ENCODE measurements at places on chromosomes 1 and 21.

DNA sequence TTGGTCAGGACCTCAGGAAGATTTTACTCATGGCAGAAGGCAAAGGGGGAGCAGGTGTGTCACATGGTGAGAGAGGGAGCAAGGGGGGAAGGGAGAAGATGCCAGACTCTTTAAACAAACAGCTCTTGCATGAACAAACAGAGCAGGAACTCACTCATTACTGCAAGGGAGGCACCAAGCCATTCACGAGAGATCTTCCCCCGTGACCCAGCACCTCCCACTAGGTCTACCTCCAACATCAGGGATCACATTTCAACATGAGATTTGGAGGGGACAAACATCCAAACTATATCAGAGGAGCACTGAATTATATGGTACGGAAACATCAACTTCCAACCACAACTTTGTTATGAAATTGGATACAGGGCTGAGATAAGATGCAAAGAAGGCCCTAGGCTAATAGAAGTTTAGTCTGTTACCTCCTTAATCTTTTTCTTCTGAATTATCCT is 164.9 kb downstream of the ST6GALNAC3 start:
- no peaks in the 10 kb centered on the region for H3K36me3 ChIP-seq
- DNase-seq: peak; percentile 61
- peaks cover 4% of the 10 kb centered on the region for H3K4me1 ChIP-seq
- peaks cover 27% of the 10 kb centered on the region for H3K27me3 ChIP-seq
- no peak overlapping the region for H3K4me3 ChIP-seq
- H3K27ac ChIP-seq: no peak overlapping the region

DNA sequence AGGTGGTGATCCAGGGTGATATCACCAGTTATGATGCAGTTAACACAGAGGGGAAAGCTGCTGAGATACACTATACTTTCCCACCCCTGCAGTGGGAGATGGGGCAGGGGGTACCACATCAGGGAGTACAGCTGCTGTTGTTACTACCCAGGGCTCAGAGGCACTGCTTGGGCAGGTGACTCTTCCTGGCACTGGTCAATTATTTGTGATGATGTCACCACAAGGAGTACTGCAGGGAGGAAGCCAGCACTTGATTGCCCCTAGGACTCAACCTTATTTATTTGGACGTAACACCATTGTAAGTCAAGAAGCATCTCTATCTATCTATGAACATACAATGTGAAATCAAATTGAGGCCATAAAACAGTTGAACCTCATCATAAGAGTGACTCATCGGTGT is 10.1 kb downstream of the IFNAR1 start:
- peaks cover 18% of the 10 kb centered on the region for H3K36me3 ChIP-seq
- no peak overlapping the region for H3K27ac ChIP-seq
- no peak overlapping the region for H3K4me3 ChIP-seq
- no peaks in the 10 kb centered on the region for H3K4me1 ChIP-seq

GRCh38 chr1:204409836-204410687 is 1.6 kb downstream of the PPP1R15B start:
- H3K36me3 ChIP-seq: peaks cover 38% of the 10 kb centered on the region
- peak overlapping the region; percentile 96 for H3K4me3 ChIP-seq

GRCh38 chr21:33236766-33237165 is 7.0 kb downstream of the IFNAR2 start:
- H3K27me3 ChIP-seq: no peaks in the 10 kb centered on the region
- DNase-seq: no peak
- peaks cover 10% of the 10 kb centered on the region for H3K36me3 ChIP-seq
- no peak overlapping the region for H3K4me3 ChIP-seq
- H3K27ac ChIP-seq: no peak overlapping the region
- peaks cover 4% of the 10 kb centered on the region for H3K4me1 ChIP-seq

DNA sequence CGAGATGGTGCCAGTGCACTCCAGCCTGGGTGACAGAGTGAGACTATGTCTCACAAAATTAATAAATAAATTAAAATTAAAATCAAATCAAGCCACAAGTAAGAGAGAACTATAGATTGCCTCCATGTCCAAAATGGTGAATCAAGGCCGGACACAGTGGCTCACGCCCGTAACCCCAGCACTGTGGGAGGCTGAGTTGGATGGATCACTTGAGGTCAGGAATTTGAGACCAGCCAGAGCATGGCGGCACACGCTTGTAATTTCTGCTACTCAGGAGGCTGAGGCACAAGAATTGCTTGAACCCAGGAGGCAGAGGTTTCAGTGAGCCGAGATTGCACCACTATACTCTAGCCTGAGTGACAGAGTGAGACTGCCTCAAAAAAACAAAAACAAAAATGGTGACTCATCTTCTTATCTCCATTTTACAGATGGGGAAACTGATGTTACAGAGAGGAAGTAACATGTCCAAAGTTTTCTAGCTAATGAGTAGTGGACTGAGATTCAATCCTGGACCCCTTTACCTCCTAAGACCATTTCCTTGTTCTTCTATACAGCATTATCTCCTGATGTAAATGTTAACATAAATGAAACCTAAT is 99.0 kb upstream of the HNRNPU start:
- H3K4me1 ChIP-seq: no peaks in the 10 kb centered on the region
- no peak for DNase-seq
- H3K27ac ChIP-seq: no peak overlapping the region
- H3K4me3 ChIP-seq: no peak overlapping the region
- H3K27me3 ChIP-seq: no peaks in the 10 kb centered on the region
- no peaks in the 10 kb centered on the region for H3K36me3 ChIP-seq

GRCh38 chr1:241406421-241406820 is 49.4 kb upstream of the RGS7 start:
- no peaks in the 10 kb centered on the region for H3K27me3 ChIP-seq
- H3K36me3 ChIP-seq: no peaks in the 10 kb centered on the region
- H3K27ac ChIP-seq: no peak overlapping the region
- H3K4me3 ChIP-seq: no peak overlapping the region
- DNase-seq: no peak

GRCh38 chr1:201275253-201275666 is 8.0 kb upstream of the PKP1 start:
- no peaks in the 10 kb centered on the region for H3K36me3 ChIP-seq
- H3K27ac ChIP-seq: no peak overlapping the region
- no peaks in the 10 kb centered on the region for H3K27me3 ChIP-seq

GRCh38 chr1:43318831-43319230 is 18.0 kb downstream of the TIE1 start:
- H3K4me1 ChIP-seq: no peaks in the 10 kb centered on the region
- DNase-seq: peak; percentile 24
- no peaks in the 10 kb centered on the region for H3K36me3 ChIP-seq
- H3K4me3 ChIP-seq: no peak overlapping the region

GRCh38 chr1:85243372-85243771 is 16.1 kb downstream of the C1orf52 start:
- H3K36me3 ChIP-seq: no peaks in the 10 kb centered on the region
- DNase-seq: no peak
- H3K4me1 ChIP-seq: peaks cover 13% of the 10 kb centered on the region
- no peak overlapping the region for H3K27ac ChIP-seq
- no peaks in the 10 kb centered on the region for H3K27me3 ChIP-seq

GRCh38 chr1:6463120-6463412 is 2.9 kb downstream of the TNFRSF25 start:
- H3K4me3 ChIP-seq: no peak overlapping the region
- no peak overlapping the region for H3K27ac ChIP-seq
- no peaks in the 10 kb centered on the region for H3K4me1 ChIP-seq
- no peaks in the 10 kb centered on the region for H3K27me3 ChIP-seq

- no peaks in the 10 kb centered on the region for H3K27me3 ChIP-seq
- no peak overlapping the region for H3K4me3 ChIP-seq
- no peak overlapping the region for H3K27ac ChIP-seq
Measured at GRCh38 chr1:179023946-179024650, 1.6 kb upstream of the FAM20B start.

DNA sequence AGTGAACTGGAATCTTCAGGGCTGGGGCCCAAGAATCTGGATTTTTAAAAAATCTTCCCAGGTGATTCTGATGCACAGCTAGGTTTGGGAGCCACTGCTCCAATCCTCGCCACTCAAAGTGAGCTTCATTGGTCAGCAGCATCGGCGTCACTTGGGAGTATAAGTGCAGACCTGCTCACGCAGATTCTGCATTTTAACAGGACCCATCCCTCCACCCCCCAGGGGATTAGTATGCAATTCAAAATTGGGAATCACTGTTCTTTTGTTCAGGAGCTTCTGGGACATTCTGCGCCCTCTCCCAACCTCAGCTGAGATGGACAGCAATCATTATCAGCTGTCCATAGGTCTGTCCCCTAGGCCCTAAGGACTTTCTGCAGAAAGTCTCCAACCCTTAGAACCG is 53.5 kb downstream of the LGR6 start:
- peaks cover 3% of the 10 kb centered on the region for H3K4me1 ChIP-seq
- no peaks in the 10 kb centered on the region for H3K36me3 ChIP-seq
- peak; percentile 34 for DNase-seq
- H3K27me3 ChIP-seq: no peaks in the 10 kb centered on the region

DNA sequence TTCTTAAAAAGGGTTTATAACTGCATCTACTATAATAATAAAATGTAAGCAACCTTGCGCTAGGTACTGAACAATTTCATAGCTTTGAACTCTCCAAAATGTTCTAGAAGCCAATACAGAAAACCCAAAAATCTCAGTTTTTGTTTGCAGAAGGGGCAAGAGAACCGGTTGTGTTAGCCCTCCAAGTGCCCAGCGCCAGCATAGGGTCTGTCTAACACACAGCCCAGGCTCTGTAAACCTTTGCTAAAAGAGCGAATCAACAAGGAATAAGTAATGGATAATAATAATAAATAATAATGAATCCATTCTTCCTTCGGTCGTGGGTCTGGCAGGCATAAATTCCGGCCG is 333 bp upstream of the CHAF1B start:
- peak overlapping the region; percentile 88 for H3K4me3 ChIP-seq
- H3K36me3 ChIP-seq: peaks cover 8% of the 10 kb centered on the region
- no peak overlapping the region for H3K27ac ChIP-seq
- H3K27me3 ChIP-seq: no peaks in the 10 kb centered on the region

DNA sequence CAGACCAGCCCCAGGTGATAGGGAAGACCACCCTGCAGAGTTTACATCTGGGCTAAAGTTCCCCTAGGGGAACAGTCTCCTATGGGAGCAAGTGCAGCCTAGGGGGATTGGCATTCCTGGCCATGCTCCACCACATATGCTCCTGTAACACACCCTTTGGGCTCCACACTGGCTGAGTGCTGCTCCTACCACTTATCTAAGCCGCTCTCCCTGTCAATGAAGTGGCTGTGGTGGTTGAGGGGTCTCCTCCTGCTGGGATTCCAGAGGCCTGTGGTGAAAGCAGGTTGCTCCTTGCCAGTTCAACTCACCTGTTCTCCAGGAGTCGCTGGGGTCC is 51.1 kb downstream of the COL24A1 start:
- DNase-seq: no peak
- no peak overlapping the region for H3K27ac ChIP-seq
- H3K36me3 ChIP-seq: no peaks in the 10 kb centered on the region
- H3K4me1 ChIP-seq: no peaks in the 10 kb centered on the region
- no peak overlapping the region for H3K4me3 ChIP-seq
- no peaks in the 10 kb centered on the region for H3K27me3 ChIP-seq

GRCh38 chr1:10962483-10962882 is 50.0 kb upstream of the TARDBP start:
- H3K36me3 ChIP-seq: no peaks in the 10 kb centered on the region
- no peaks in the 10 kb centered on the region for H3K27me3 ChIP-seq
- H3K27ac ChIP-seq: no peak overlapping the region
- no peak for DNase-seq
- H3K4me3 ChIP-seq: no peak overlapping the region
- peaks cover 4% of the 10 kb centered on the region for H3K4me1 ChIP-seq

- no peaks in the 10 kb centered on the region for H3K36me3 ChIP-seq
- peaks cover 28% of the 10 kb centered on the region for H3K27me3 ChIP-seq
- DNase-seq: no peak
- no peaks in the 10 kb centered on the region for H3K4me1 ChIP-seq
- H3K27ac ChIP-seq: no peak overlapping the region
Measured at GRCh38 chr1:47701741-47702515, 264.1 kb downstream of the FOXD2 start.

GRCh38 chr1:13643017-13643416 is 57.0 kb upstream of the PRDM2 start:
- H3K36me3 ChIP-seq: no peaks in the 10 kb centered on the region
- H3K27me3 ChIP-seq: no peaks in the 10 kb centered on the region

- H3K4me1 ChIP-seq: peaks cover 2% of the 10 kb centered on the region
- no peak overlapping the region for H3K27ac ChIP-seq
- no peaks in the 10 kb centered on the region for H3K36me3 ChIP-seq
Measured at GRCh38 chr1:44994309-44994898, 8.0 kb upstream of the EIF2B3 start.

DNA sequence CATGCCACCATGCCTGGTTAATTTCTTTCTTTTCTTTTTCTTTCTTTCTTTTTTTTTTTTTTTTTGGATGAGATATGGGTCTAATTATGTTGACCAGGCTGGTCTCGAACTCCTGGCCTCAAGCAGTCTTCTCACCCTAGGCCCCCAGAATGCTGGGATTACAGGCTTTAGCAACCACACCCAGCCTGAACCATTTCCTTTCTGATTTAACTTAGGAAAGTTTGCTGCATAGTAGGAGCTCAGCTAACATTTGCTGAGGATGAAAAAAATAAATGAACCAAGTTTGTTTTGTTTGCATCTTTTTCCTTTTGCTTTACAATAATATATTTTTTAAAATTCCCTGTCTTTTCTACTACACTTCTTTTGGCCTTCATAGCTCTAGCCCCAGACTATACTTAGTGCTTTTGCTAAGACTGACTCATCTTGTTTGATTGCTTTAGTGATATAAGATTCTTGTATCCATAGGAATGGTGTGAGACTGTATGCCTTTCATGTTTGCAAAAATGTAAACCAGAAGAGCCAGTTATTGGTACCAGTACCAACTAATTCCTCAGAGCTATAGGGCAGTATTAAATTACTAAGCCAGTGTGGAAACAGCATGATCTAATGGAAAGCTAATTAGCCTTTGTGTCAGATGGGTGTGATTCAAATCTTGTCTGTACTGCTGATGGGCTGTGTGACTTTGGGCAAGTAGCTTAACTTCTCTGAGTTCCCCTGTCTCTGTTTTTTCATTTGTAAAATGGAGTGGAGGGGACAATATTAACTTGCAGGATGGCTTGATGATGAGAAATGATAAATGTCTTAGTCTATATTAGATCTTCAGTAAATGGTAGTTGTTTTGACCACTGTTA is 66.9 kb downstream of the NFIA start:
- no peak overlapping the region for H3K27ac ChIP-seq
- H3K4me1 ChIP-seq: peaks cover 8% of the 10 kb centered on the region
- no peaks in the 10 kb centered on the region for H3K36me3 ChIP-seq
- H3K4me3 ChIP-seq: no peak overlapping the region
- DNase-seq: no peak
- peaks cover 76% of the 10 kb centered on the region for H3K27me3 ChIP-seq

DNA sequence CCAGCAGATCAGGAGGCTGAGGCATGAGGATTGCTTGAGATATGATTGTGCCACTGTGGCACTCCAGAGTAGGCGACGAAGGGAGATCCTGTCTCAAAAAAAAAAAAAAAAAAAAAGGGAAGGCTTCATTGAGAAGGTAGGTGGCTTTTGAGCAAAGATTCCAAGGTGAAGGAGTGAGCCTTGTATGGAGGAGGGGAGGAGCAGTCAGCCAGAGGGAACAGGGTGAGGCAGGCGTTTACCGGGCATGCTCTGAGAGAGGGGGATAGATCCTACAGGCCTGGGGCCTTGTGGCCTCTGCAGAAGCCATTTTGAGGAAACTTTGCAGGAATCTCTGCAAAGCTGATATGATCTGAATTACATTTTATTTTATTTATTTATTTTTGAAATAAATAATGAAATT is 5.1 kb upstream of the HDAC1 start:
- no peaks in the 10 kb centered on the region for H3K4me1 ChIP-seq
- H3K36me3 ChIP-seq: no peaks in the 10 kb centered on the region
- DNase-seq: peak; percentile 70
- no peaks in the 10 kb centered on the region for H3K27me3 ChIP-seq

- H3K4me1 ChIP-seq: peaks cover 26% of the 10 kb centered on the region
- no peak overlapping the region for H3K4me3 ChIP-seq
- peak; percentile 94 for DNase-seq
- H3K27ac ChIP-seq: no peak overlapping the region
- H3K27me3 ChIP-seq: no peaks in the 10 kb centered on the region
Measured at GRCh38 chr1:21334214-21335087, 44.2 kb upstream of the ECE1 start.

GRCh38 chr1:64535938-64536835 is 66.3 kb downstream of the CACHD1 start:
- H3K27ac ChIP-seq: no peak overlapping the region
- H3K4me3 ChIP-seq: no peak overlapping the region
- no peaks in the 10 kb centered on the region for H3K36me3 ChIP-seq
